ENCODE measurements at places on chromosomes 12 and 14.

DNA sequence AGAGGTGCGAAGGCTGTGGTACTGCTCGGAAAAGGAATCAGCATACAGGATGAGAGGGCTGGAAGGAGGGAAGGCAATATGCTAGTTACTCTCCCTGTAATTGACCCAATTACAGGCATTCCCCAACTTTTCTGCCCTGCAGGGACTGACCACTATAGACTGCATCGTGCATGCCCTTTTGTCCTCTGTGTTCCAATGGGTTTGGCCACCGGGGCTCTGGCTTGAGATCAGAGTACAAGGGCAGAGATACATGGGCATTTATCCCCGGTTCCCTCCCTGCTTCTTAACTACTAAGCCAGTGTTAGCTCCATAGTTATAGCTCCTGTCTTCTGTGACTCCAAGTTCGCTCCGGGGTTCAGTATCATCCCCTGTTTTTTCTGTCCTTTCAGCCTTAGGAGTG lies 59.7 kb downstream of the GTF2A1 start:
- no peak for DNase-seq

DNA sequence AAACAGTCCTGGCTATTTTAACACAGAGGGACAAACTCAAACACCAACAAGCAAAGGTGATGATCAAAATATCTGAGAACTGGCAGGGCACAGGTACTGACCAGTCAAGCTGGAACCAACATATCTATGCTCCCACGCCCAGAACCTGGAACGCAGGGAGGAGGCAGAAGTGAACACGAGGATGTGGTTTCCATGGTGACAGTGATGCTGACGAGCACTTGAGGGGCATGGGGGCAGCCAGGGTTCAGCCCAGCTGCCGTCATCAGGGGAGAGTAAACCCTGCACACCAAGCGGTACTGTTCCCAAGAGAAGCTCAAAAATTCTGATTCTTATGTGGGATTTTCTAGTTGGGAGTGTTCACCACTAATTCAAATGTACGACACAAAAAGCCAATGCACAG lies 113.6 kb upstream of the SFSWAP start:
- no peak for DNase-seq

- DNase-seq, result no peak
These were observed 22.8 kb upstream of the VCPKMT start for GRCh38 chr14:50139192-50139591.

GRCh38 chr12:117914686-117915085 lies 54.1 kb downstream of the KSR2 start:
- no peak for DNase-seq

DNA sequence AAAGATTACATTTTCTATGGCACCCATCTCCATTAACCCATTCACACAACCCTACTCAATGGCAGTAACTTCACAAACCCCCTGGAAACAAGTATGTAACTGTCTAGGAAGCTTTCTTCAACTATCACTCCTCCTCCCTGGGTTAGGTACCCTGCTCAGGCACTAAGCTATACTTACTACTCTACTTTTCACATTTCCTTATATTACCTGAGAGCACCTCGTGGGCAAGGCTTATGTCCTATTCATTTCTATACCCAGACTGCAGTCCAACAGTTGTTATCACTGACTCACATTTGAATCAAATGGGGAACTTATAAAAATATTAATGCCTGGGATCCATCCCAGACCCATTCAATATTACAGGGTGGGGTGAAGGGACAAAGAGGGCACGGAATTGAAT lies 4.6 kb downstream of the PAWR start:
- no peak for DNase-seq

DNA sequence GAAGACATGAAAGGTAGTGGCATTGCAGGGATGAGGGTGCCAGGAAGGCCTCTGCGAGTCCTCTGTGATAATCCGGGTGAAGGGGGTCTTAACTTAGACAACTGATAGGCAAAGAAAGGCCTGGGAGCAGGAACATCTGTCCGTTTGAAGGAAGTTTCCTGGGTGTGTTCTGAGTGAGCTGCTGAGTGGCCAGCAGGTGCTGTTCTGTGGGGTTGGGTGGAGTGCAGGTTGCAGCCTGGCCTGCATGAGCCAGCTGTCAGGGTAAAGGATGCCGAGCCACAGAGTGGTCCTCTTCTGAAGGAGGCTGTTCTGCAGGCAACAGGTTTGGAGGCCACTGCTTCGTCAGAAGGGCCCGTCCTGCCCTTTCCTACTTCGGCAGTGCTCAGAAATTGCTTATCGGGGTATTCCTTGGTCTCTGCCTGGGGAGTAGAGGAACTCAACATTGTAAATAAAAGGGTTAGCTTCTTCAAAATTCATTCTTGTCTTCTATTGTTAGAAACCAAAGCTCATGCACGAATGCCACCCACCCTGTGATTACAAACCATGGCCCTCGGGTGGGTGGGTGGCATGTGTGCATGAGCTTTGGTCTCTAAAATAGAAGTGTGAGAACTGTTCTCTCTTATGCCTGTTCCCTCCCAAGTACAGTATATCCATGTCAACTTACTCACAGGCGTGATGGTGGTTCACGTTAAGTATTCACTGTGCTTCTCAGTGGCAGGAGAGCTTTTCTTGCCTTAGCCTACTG lies 118.9 kb downstream of the CHST11 start:
- no peak for DNase-seq

GRCh38 chr12:95248604-95249360 lies 31.2 kb downstream of the VEZT start:
- no peak for DNase-seq

GRCh38 chr12:27081668-27082111 lies 688 bp downstream of the C12orf71 start:
- DNase-seq, result no peak

- DNase-seq, result no peak
These were observed 763.7 kb upstream of the TMEM132C start for GRCh38 chr12:127503246-127503645.

Data from AG20443 (cell line).